ENCODE measurements at places on chromosomes 6 and 20.

- DNase-seq: no peak
Measured at GRCh38 chr6:131414956-131415355, 158.1 kb upstream of the ARG1 start.

DNA sequence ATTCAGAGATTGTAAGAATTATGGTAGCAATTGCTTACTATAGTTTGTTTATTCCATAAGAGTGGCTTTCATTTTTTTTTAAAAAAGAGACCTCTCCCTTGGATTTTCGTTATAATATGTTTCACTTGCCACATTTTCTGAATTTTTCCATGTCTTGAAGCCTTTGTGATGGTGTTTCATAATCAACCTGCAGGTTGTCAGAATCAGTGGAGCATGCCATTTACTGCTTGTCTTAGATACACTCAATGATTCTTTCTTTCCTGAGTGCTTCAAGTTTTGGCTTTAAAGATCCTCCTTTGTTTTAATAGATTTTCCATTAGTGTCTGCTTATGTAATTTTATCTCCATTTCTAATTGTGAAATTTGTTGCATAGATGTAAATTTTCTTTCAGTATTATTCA is 31.2 kb downstream of the KCNQ5 start:
- no peak for DNase-seq

DNA sequence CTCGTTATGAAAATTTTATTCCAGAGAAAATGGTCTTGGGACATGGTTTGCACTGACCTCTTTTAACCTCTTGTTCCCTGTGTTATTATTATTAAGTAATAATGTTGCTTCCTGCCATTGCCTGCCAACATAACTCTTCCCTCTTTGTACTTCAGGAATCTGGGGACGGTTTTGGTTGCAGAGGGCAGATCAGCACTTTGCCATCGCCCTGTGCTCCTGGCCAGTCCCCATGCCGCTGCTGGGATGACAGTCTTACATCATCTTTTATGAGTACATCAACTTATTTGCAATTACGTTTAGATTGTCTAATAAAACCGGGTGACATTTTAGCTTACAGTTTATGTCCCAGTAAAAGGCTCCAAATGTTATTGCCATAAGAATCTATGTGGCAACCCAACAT is 157.2 kb downstream of the CDH26 start:
- DNase-seq: no peak

GRCh38 chr20:38875175-38875993 is 50.8 kb upstream of the FAM83D start:
- no peak for DNase-seq

GRCh38 chr6:138824482-138825144 is 28.7 kb downstream of the ECT2L start:
- no peak for DNase-seq

GRCh38 chr6:85461798-85462170 is 11.9 kb downstream of the NT5E start:
- no peak for DNase-seq

- DNase-seq: no peak
Measured at GRCh38 chr6:50030777-50031562, 9.2 kb upstream of the DEFB110 start.

- DNase-seq: no peak
Measured at GRCh38 chr6:100281471-100281901, 183.2 kb downstream of the SIM1 start.

- DNase-seq: no peak
Measured at GRCh38 chr20:2917266-2917665, 44.0 kb downstream of the PTPRA start.

- no peak for DNase-seq
Measured at GRCh38 chr6:138868181-138868580, 72.3 kb downstream of the ECT2L start.

DNA sequence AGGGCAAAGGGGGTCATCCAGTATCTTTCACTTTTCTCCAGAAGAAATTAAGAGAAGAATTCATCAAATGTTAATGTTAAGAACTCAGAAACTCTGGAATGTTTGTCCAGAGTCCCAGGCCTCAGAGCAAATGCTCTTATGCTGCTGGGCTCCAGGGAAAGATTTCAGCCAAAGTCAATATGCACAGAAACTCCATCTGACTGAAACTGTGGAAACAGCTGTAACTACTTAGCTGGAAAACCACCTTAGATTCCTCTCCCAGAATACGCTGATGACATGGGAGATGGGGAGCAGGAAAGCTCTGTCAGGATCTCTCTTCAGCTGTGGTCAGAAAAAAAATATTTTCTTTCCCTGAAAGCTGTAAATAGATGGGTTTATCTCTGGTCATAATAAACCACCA is 559.6 kb downstream of the RFPL4B start:
- no peak for DNase-seq

DNA sequence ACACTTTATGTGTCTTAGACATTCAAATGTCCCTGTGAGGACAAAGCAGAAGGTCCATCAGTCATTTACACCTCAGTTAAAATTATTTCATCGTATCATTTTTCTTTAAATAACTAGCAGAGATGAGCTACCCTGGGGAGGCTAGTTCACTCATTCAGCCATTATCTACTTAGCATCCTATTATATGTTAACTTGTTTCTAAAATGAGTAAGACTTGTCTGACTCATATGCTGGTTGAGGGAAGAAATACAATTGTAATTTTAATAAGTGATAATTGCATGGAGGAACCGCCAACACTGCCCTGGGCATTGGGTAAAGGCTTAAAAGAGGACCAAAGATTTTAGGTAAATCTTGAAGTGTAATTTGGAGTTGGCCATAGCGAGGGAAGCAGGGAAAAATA is 12.4 kb upstream of the PTPRK start:
- no peak for DNase-seq

GRCh38 chr6:169141671-169142537 is 111.7 kb downstream of the THBS2 start:
- DNase-seq: peak; percentile 37

- no peak for DNase-seq
Measured at GRCh38 chr6:4349323-4349722, 213.9 kb upstream of the ECI2 start.

- no peak for DNase-seq
Measured at GRCh38 chr6:134373282-134373922, 55.5 kb upstream of the SGK1 start.

- DNase-seq: no peak
Measured at GRCh38 chr6:37260040-37260439, 2.1 kb upstream of the TMEM217 start.

DNA sequence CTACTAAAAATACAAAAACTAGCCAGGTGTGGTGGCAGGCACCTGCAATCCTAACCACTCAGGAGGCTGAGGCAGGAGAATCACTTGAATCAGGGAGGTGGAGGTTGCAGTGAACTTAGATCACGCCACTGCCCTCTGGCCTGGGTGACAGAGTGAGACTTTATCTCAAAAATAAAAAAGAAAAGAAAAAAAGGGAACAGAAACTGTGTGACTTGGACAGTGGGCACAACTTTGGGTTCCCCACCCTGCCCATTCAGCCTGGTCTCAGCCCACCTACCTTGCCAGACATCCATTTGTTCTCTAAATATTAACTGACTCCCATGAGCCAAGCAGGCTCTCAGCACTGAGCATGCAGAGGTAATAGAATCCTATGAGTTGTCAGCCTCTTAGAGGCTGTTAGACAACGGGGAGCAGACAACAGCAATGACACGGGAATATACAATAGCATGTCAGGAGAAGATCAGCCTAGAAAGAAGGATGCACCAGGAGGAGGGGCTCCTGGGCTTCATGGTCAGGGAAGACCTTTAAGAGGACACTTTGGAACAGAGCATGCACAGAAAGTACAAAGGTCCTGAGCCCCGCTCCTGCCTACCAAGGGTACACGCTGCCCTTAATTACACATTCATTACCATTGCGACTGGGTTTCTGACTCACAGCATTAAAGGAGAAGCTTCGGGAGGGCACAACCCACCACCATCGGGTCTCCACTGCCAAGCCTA is 20.0 kb downstream of the FAM209B start:
- DNase-seq: no peak

DNA sequence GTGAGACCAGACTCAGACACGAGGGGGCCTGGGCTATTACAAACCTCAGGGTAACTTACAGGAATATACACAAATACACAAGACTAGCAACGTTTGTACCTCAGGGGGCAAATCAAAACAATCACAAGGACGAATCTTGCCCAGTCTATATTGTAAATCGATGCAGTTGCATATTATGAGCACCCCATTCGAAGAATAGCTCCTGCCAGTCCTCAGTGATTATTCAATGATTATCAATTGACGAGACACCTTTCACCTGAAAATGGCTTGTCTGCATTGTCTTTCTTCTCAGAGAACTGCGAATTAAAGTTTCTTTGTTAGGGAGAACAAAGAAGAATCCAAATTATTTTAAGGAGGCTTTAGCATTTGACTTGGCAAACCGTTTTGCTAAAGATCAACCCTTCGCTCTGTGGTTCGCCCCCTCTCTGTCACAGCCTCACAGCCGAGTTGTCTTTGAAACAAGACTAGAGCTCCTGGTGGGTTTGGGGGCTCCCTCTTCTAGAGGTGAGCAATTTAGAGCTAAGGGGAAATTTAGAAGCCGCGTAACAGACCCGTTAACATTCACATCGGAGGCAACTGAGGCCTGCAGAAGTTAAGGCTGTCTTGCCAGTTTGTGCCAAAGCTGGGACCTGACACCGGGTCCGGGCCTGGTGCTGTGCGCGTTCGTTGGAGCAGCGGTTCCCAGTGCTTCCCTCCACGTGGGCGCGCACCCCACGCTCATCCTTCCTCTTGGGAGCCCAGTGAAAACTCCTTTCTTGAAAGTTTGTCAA is 24.9 kb upstream of the MAP3K7 start:
- DNase-seq: no peak

- DNase-seq: no peak
Measured at GRCh38 chr6:5220443-5220842, 40.3 kb downstream of the LYRM4 start.

DNA sequence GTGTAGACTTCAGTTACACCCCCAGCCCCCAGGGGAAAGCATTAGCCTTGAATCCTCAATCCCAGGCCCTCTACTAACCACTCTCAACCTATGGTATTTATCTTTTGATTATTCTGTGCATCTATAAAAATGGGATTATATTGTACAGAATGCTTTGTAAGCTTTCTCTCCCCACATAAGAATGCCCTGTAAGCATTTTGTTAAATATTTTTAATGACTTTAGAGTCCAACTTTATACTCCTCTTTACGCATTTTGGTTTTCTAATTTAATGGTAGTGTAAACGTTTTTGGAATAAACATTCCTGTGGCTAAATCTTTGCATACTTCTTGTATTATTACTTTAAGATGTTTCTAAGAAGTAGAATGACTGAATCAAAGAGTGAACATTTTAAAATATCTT is 35.4 kb downstream of the FBXO9 start:
- DNase-seq: no peak

GRCh38 chr6:168170841-168171601 is 92.0 kb upstream of the FRMD1 start:
- no peak for DNase-seq
